Lung (tissue), 17 donors: ENCODE measurements at places on chromosomes 3 and 15. TPM values are rescaled to one million over a fixed set of nuclear protein-coding genes. Genes with fewer than 3 reads are reported as not detected.
A peak's percentile ranks its signal among the peaks of the same experiment; 100 is the strongest.

- H3K27me3 ChIP-seq, result no peaks in the 10 kb centered on the region
- no peaks in the 10 kb centered on the region for H3K36me3 ChIP-seq
- H3K27ac ChIP-seq, result no peak overlapping the region
- no peak overlapping the region for H3K4me3 ChIP-seq
Measured at GRCh38 chr3:79306934-79307570, 460.7 kb downstream of the ROBO1 start.

GRCh38 chr3:30285188-30286006 is 321.0 kb upstream of the TGFBR2 start:
- H3K27me3 ChIP-seq, result no peaks in the 10 kb centered on the region
- no peak overlapping the region for H3K27ac ChIP-seq
- H3K4me3 ChIP-seq, result no peak overlapping the region
- DNase-seq, result no peak
- H3K4me1 ChIP-seq, result peaks cover 2% of the 10 kb centered on the region

- H3K27me3 ChIP-seq, result no peaks in the 10 kb centered on the region
- no peak overlapping the region for H3K4me3 ChIP-seq
- H3K4me1 ChIP-seq, result no peaks in the 10 kb centered on the region
- DNase-seq, result no peak
- no peaks in the 10 kb centered on the region for H3K36me3 ChIP-seq
Measured at GRCh38 chr3:167484551-167484950, 10.7 kb upstream of the SERPINI2 start.

- no peaks in the 10 kb centered on the region for H3K27me3 ChIP-seq
- no peak overlapping the region for H3K4me3 ChIP-seq
- peaks cover 36% of the 10 kb centered on the region for H3K4me1 ChIP-seq
- DNase-seq, result no peak
- H3K27ac ChIP-seq, result peak overlapping the region; percentile 68
- no peaks in the 10 kb centered on the region for H3K36me3 ChIP-seq
Measured at GRCh38 chr3:107208796-107209195, 168.4 kb upstream of the CCDC54 start.

DNA sequence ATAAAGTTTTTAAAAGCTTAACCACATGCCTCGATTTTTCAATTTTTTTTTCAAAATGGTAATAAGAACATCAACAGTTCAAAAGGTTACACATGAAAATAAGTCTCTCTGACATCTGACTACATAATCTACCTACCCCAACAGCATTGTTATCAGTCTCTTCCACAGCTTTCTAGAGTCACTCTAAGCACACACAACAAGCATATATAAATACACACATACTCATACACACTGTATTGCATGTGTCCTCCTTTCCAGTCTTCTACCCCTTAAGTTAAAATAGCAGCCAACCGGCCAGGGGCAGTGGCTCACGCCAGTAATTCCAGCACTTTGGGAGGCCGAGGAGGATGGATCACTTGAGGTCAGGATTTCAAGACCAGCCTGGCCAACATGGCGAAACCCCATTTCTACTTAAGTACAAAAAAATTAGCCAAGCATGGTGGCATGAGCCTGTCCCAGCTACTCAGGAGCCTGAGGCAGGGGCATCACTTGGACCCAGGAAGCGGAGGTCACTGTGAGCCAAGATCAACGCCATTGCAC is 12.2 kb downstream of the TBL1XR1 start:
- no peaks in the 10 kb centered on the region for H3K36me3 ChIP-seq
- H3K4me1 ChIP-seq, result peaks cover 25% of the 10 kb centered on the region
- H3K27ac ChIP-seq, result no peak overlapping the region
- H3K27me3 ChIP-seq, result no peaks in the 10 kb centered on the region

DNA sequence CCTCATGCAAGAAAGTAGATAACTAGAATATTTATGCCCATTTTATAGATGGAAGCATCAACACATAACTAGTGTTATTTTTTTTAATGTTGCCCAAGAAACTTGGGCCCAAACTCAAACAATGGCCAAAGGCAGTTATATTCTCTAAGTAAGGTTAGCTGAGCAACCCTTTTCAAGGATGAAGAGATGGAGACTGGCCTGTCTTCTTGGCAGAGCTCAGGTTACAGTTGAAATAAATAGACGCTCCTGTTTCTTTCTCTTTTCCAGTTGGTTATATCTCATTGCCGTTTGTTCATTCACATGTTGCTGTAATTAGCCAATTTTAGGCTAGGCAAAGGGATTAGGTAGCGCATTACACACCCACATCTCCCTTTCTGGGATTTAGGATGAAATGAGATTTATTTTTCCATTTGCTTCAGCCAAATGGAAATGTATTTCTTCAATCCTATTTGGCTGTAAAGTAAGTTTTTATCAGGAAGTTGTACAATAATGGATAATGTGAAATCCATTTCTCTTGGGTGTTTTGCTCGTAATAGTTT is 93.2 kb downstream of the CMSS1 start:
- no peak overlapping the region for H3K27ac ChIP-seq
- H3K4me3 ChIP-seq, result no peak overlapping the region
- no peaks in the 10 kb centered on the region for H3K36me3 ChIP-seq
- no peaks in the 10 kb centered on the region for H3K4me1 ChIP-seq
- H3K27me3 ChIP-seq, result no peaks in the 10 kb centered on the region

The SLC12A1 gene
- not detected for polyA plus RNA-seq

The VWA5B2 gene
- polyA plus RNA-seq, result 0.12 TPM

DNA sequence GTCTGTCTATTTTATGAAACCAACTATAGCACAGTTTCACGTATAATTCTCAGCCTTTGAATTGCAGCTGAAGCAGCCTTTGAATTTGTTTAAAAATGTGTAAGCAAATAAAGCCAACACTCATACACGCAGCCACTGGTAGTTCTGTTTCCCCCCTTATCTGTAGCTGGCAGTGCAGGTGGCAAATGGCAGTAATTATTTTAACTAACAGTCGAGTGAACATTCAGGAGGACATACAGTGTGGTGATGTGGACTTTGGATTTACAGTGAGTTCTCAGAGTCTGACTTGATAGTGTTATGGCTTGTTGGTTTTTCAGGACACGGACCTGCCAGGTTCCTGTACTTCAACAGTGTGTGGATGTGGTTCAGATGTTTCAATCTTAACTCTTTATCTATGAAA is 64.0 kb upstream of the SKOR1 start:
- H3K4me1 ChIP-seq, result peaks cover 2% of the 10 kb centered on the region
- no peak overlapping the region for H3K27ac ChIP-seq

GRCh38 chr3:156356537-156357363 is 198.2 kb downstream of the SSR3 start:
- no peak overlapping the region for H3K4me3 ChIP-seq
- no peaks in the 10 kb centered on the region for H3K4me1 ChIP-seq
- H3K36me3 ChIP-seq, result no peaks in the 10 kb centered on the region
- H3K27me3 ChIP-seq, result no peaks in the 10 kb centered on the region
- no peak overlapping the region for H3K27ac ChIP-seq
- DNase-seq, result no peak

GRCh38 chr15:57109005-57109404 is 190.6 kb downstream of the TCF12 start:
- DNase-seq, result no peak
- no peaks in the 10 kb centered on the region for H3K27me3 ChIP-seq
- H3K36me3 ChIP-seq, result no peaks in the 10 kb centered on the region
- no peak overlapping the region for H3K4me3 ChIP-seq
- H3K4me1 ChIP-seq, result peaks cover 4% of the 10 kb centered on the region

The ACKR4 gene
- 5.8 TPM for polyA plus RNA-seq

- peak overlapping the region; percentile 61 for H3K27ac ChIP-seq
- H3K4me1 ChIP-seq, result peaks cover 60% of the 10 kb centered on the region
- DNase-seq, result no peak
- no peaks in the 10 kb centered on the region for H3K36me3 ChIP-seq
Measured at GRCh38 chr3:71206305-71207165, 377.0 kb downstream of the FOXP1 start.

DNA sequence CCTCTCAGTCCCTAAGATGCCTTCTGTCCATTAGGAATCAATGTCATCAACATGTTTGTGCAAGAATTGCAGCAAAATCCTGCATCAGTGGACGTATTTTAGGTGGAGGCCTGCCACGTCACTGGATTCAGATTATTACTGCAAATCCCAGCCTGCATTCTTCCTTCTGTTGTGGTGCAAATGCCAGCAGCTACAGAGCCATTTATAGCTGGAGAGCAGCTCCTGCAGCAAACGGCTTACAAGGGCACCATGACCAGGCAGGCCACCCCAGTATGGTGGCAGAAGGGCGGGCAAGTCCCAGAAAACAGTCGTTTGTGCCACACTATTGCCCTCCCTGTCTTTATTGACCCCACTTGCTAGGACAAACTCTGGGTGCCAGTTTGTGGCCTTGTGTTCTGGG is 74.7 kb downstream of the SNRK start:
- H3K4me3 ChIP-seq, result no peak overlapping the region
- DNase-seq, result no peak
- peaks cover 9% of the 10 kb centered on the region for H3K4me1 ChIP-seq
- no peak overlapping the region for H3K27ac ChIP-seq
- no peaks in the 10 kb centered on the region for H3K27me3 ChIP-seq

The SLC15A2 gene
- polyA plus RNA-seq, result 13.6 TPM

- no peak overlapping the region for H3K27ac ChIP-seq
- DNase-seq, result no peak
- H3K27me3 ChIP-seq, result no peaks in the 10 kb centered on the region
- no peaks in the 10 kb centered on the region for H3K36me3 ChIP-seq
Measured at GRCh38 chr15:58505581-58505980, 73.8 kb downstream of the LIPC start.

The ANKUB1 gene
- 1.3 TPM for polyA plus RNA-seq

DNA sequence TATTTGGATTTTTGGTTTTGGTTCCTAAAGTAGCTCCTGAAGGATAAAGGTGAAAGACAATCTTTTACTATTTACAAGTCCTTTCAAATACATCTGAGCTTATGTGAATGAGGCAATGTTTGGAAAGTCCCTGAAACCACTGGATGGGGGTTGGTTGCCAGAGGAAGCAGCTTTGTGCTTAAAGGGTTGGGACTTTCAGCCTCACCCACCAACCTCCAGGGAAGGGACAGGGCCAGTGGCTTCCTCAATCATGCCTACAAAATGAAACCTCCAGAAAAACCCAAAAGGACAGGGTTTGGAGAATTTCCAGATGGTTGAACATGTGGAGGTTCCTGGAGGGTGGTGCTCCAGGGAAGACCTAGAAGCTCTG is 20.9 kb upstream of the ABHD17C start:
- no peak overlapping the region for H3K4me3 ChIP-seq
- H3K4me1 ChIP-seq, result no peaks in the 10 kb centered on the region
- no peaks in the 10 kb centered on the region for H3K36me3 ChIP-seq
- no peak for DNase-seq
- no peaks in the 10 kb centered on the region for H3K27me3 ChIP-seq

DNA sequence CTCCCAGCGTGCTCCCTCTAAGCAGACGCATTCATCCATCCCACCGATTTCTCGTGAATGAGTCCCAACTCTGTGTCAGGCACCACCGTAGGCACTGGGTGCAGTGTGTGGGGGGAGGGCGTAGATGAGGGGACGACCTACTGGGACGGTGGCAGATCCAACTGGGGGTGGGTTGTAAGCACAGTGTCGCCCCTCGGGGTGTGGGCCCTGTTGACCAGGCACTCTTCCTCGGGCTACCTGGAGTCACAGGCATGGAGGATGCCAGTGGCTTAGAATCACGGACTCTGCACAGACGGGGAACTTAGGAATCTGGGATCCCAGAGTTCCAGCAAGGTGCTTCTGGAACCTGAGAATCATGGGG is 66.2 kb downstream of the SLC6A6 start:
- no peaks in the 10 kb centered on the region for H3K27me3 ChIP-seq
- no peak for DNase-seq
- no peak overlapping the region for H3K4me3 ChIP-seq
- H3K36me3 ChIP-seq, result peaks cover 53% of the 10 kb centered on the region
- H3K27ac ChIP-seq, result no peak overlapping the region

- H3K27ac ChIP-seq, result no peak overlapping the region
- H3K36me3 ChIP-seq, result no peaks in the 10 kb centered on the region
- no peak overlapping the region for H3K4me3 ChIP-seq
- H3K27me3 ChIP-seq, result no peaks in the 10 kb centered on the region
- H3K4me1 ChIP-seq, result peaks cover 21% of the 10 kb centered on the region
- no peak for DNase-seq
Measured at GRCh38 chr15:80630981-80631380, 64.1 kb upstream of the ABHD17C start.

DNA sequence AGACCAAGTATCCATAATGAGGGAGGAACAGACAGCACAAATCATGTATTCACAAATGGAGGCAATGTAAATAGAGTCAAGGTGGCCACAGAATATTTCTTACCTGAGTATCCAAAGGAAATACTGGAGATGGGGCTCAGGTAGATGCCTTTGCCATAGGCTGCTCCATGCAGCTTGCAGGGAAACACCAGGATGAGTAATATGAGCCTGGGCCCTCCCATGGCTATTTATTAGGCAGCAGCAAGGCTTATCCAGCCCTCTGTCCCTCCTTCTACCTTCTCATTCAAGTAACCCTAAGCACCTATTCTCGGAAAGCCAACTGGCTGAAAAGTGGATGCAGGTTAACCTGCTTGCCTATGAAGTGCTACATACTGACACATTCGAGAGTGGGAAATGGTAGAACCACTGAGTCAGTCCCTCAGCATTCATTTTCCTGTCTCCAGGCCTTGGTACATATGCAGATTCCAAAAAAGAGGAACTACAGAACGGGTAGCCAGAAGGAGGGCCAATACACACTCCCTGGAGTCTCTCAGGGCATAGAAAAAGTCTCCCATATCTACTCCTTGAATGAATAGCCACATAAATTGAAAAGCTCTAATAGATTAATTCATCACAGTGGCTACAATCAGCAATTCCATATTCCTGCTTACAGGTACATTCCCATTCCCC is 18.3 kb upstream of the PKM start:
- no peak overlapping the region for H3K27ac ChIP-seq
- peaks cover 26% of the 10 kb centered on the region for H3K36me3 ChIP-seq
- H3K4me3 ChIP-seq, result no peak overlapping the region

DNA sequence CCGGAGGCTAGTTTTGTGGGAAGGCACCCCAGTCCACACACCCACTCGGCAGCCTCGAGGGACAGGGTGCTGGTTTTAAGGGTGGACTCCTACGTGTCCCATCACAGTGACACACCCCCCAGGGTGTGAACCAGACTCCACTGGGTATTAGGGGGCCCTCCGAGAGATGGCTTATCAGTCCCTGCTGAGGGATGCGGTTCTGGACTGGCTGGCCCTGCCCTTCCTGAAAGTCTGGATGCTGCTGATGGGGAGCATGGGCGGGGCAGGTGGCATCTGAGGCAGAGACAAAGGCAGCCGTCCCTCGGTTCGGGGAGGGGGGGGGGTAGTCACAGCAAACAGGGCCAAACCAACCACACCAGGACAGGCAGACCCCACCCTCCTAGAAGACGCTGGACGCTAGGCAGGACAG is 939 bp upstream of the ULK3 start:
- no peaks in the 10 kb centered on the region for H3K4me1 ChIP-seq
- H3K36me3 ChIP-seq, result peaks cover 15% of the 10 kb centered on the region
- no peak overlapping the region for H3K27ac ChIP-seq
- no peak overlapping the region for H3K4me3 ChIP-seq
- no peak for DNase-seq
- no peaks in the 10 kb centered on the region for H3K27me3 ChIP-seq

- H3K4me1 ChIP-seq, result no peaks in the 10 kb centered on the region
- no peak overlapping the region for H3K27ac ChIP-seq
- H3K4me3 ChIP-seq, result no peak overlapping the region
- no peaks in the 10 kb centered on the region for H3K36me3 ChIP-seq
- DNase-seq, result no peak
- H3K27me3 ChIP-seq, result no peaks in the 10 kb centered on the region
Measured at GRCh38 chr15:60661080-60661645, 182.2 kb upstream of the ICE2 start.
